ENCODE measurements at places on chromosomes 16 and 17. TPM values are rescaled to one million over a fixed set of nuclear protein-coding genes. Genes with fewer than 3 reads are reported as not detected.
A peak's percentile ranks its signal among the peaks of the same experiment; 100 is the strongest.

DNA sequence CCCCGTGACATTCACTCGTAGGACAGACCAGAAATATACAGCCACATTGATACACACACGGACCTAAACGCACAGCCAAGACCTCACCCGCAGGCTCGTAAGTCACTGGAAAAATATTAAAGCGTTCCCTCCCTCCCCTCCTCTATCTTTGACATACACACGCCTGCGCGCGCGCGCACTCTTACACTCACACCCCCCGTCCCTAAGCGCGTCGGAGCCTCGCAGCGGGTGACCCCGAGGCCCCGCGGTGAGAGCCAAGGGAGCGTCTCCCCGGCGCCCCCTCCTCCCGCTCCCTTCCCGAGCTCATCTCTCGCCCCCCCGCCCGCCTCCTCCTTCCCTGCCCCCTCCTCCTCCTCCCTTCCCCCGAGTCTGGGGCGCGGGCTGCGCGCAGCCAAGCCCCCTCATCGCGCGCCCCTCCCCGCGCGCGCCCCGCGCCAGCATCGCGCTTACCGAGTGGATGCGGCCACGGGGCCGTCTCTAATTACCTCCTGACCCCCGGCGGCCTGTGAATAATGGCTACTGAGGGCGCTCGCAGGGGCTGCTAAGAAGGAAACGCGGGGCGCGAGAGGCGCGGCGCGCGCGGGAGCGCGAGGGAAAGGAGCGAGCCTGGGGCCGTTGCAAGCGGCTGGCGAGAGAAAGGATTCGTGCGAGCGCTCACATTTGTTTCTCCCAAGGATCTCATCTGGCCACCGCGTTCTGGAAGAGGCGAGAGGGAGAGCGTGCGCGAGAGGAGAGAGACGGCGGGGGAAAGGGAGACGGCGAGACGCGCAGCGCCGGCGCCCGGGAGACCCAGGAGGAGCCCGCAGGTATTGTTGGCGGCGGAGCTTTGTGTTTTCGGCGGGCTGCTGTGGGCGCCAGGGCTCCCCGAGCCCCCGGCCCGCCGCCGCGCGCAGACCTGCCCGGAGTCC is 42.4 kb downstream of the RAI1 start:
- DNase-seq = no peak

GRCh38 chr17:61335105-61335844 is 64.4 kb upstream of the TBX2 start:
- DNase-seq = no peak

GRCh38 chr16:53844804-53845203 is 140.8 kb downstream of the FTO start:
- no peak for DNase-seq

- DNase-seq = no peak
Measured at GRCh38 chr16:17131351-17131750, 339.4 kb downstream of the XYLT1 start.

- no peak for DNase-seq
Measured at GRCh38 chr17:42512246-42512645, 23.8 kb upstream of the NAGLU start.

- no peak for DNase-seq
Measured at GRCh38 chr17:43430936-43431713, 32.3 kb downstream of the ARL4D start.

- no peak for DNase-seq
Measured at GRCh38 chr16:10919003-10919351, 23.3 kb downstream of the DEXI start.

GRCh38 chr16:87306516-87306915 is 10.7 kb downstream of the C16orf95 start:
- no peak for DNase-seq

DNA sequence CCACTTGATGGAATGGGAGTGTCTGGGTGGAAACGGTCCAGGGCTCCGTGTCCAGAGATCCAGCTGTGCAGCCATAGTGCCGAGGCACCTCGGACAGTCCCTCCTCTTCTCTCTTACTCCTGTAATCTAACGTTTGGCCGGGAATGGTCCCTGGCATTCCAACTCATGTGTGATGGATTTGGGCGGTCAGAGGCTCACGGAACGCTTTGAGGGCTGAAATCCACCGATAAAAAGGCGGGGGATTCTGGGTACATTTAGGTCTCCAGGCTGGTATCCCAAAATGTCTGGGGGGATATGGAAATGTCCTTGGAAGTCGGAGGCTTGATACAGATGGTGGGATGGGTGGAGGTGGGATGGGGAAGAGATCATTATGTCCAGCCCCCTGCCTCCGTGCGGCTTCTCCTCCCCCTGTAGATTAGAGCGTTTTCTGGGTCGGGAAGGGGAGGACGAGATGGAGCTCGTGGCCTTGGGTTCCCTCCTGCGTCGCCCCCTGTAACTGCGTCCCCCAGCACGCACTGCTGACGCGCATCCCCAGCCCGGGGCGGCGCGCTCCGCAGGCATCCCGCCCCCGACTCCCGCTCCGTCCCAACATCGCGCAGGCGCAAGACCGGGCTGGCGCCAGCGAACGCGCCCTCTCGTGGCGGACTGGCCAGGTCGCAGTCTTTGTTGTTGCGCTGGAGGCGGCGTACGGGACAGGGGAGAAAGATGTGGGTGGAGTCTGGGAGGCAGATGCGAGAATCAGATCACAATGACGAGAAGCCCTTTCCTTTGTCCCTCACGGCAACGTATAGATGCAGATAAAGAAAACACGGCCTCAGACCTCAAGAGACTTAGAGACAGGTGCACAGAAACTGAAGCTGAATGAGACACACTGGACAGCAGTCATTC is 4.5 kb upstream of the SGCA start:
- peak; percentile 96 for DNase-seq

DNA sequence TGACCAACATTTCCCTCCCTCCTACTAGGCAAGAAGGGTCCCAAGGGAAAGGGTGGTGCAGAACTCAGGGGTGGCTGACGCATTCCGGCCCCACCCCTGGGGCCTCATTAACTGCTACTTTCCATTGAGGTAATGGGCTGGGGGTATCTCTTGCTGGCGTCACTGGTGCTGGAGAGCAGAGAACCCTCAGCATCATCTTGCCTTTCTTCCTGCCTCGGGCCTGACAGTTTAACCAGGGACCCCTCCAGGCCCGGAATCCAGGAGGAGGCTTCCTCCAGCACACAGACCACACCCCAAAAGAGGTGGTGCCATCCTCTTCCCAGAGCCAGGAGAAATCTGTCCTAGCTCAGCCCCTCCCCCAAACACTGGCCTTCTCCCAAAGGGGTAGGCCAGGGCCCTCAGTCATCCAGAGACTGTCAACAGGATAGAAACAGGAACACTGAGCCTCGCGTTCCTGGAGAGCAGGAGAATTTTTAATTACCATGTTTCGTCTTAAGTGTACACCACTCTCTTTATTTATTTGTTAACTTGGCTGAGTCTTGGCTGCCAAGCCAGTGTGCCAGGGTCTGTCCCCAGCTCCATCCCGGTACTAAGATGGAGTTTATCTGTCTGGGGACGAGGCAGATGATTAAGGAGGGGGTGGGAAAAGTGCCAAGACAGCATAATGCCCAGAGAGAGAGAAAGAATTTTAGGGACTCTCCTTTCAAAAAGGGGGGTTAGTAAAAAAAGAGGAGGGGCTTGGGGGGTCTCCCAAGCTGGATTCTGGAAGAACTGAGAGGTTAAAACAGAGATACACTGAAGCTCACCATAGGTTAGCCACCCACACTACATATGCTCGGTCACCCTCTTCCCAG is 5.1 kb downstream of the ETV4 start:
- DNase-seq = no peak

- DNase-seq = no peak
Measured at GRCh38 chr17:30323895-30324319, 9.9 kb downstream of the TMIGD1 start.

Gene APOH
- total RNA-seq = not detected

Gene AP1G1
- 160 TPM for total RNA-seq

Gene HBQ1
- total RNA-seq = not detected

Measured in T-helper 17 cell (primary cell).